ENCODE measurements at places on chromosomes 4 and X. TPM values are rescaled to one million over a fixed set of nuclear protein-coding genes. Genes with fewer than 3 reads are reported as not detected.

Gene OPHN1
- 1.4 TPM for total RNA-seq

Gene CXorf49
- not detected for total RNA-seq

Gene F8A2
- not detected for total RNA-seq

Gene ZDHHC15
- not detected for total RNA-seq

Gene ARHGAP10
- total RNA-seq = 36.3 TPM

Gene CAMK2D
- 89.9 TPM for total RNA-seq

Gene DUSP21
- not detected for total RNA-seq

Gene XAGE2
- total RNA-seq = not detected

Gene MXRA5
- 0.94 TPM for total RNA-seq

Measured in pericardium fibroblast (primary cell).